ENCODE measurements at places on chromosomes 3 and 15.

DNA sequence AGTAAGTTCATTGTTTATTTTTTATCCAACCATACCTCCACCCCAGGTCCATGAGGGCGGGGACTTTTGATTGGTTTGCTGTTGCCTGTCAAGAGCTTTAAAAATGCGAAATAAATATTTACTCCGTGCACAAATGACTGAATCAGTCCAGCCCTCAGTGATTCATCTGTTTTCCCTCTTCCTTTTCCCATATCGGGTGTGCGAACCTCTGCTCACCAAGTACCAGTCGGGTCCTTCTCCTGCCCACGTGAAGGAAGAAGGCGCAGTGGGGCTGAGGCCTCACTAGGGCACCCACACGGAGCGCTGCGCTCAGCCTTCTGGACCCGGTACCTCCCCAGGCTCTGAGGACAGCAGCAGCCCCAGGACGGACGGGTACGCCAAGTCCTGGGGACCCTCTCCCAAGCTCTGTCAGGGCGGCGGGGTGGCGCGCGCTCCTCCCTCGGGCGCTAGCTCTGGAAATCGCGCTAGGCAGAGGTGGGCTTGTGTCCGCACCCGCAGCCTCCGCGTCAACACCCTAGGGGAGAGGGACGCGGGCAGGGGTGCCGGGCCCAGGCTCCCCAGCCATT is 70.5 kb upstream of the EPHB3 start:
- DNase-seq = no peak

DNA sequence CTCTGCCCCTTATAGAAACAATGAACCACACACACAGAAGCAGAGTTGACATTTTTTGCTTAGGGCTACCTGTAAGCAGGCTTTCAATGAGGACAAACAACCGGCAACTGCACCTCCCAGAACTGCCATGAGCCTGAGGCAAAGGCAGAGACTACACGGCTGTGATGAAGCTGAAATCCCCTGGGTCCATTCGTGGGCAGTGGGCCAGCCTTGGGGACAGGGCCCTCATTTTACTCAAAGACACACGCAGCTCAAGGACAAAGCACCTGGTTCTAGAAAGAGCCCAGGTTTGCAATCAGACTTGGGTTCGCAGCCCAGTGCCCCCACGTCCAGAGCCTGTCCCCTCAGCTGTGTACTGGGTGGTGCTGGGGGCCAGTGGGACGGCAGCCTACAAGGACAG is 17.9 kb downstream of the FAM174B start:
- DNase-seq = no peak

- no peak for DNase-seq
These were observed 57.2 kb upstream of the ST8SIA2 start for GRCh38 chr15:92336419-92336987.

DNA sequence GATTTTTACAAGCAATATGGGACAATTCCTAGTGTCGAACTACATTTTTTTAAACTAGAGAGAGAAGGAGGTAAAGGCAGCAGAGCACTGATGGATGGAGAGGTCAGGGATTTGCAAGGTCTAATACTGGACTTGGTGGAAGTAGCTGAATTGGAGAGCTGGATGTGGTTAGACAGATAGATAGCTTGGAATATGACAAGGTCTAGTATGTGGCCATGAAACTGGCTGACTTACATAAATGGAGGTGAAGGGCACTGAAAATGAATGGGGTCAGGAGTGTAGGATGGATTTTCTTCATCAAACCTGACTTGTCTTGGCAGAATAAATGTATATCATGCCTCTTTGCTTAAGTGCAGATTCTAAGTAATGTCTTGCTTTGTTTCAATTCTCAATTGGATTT is 10.1 kb upstream of the RTP4 start:
- DNase-seq = no peak

DNA sequence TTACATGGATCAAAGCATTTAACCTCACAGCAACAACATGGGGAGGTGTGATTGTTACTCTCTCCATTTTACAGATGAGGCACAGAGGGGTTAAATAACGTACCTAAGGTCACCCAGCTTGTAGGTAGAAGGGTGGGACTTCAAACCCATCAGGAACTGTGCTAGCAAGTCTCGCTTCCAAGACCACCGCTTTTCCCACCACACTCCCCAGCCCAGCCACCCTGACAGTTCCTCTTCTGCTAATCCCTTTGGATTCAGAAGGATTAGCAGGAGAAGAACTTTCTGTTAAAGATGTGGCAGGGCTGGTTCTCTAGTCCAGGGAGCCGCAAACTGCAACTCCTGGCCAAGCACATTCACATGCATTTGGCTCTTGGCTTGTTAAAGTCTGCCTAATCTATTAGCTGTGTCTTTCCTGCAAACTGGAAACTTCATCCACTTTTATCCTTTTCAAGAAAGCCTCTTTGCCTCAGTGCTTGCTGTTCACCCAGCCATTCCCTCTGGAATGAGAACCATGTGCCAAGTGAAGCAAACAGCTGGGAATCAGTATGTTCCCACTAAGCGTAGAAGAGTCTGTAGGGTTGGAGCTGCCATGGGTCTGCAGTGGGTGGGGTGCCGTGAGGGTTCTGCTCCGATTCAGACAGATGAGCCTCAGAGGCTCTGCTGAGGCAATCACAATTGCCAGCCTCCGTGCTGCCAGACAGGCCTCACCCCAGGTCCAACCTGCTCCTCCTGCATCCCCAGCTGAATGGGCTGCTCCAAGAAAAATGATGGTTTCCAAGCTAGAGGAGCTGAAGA is 44.6 kb downstream of the POMGNT2 start:
- DNase-seq = no peak

DNA sequence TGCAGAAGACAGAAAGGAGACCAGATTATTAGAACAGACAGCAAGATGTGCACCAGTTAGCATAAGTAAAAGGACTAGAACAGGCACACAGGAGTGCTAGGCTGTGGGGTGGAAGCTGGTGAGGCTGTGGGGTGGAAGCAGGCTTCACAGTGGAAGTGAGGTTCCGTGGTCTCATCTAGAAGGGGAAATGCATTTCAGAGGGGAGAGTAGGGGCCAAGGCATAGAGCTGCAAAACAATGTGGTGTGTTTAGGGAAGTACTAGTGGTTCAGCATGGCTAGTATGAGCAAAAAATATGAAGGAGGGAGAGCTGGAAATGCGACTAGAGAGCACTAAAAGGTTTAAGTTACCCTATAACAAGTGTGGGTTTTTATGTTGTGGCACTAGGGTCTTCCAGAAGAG is 6.5 kb downstream of the POPDC2 start:
- DNase-seq = no peak

DNA sequence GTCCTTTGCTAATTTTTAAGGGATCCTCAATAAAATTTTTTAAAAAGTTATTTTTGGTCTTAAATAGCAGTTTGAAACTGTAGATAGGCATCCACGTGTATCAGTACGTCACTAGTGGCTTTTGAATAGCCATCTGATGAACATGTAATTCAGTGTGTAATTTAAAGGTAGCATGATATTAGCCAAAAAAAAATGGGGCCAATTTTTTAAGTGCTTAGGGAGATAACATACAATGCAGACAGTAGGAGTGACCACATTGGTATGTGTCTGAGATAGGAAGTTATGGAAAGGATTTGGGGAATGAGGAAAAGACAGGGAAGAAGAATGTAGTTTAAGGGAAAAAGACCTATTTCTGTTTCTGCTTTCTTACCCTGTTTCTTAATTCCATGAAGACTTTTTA is 2.5 kb downstream of the AP4E1 start:
- DNase-seq = no peak

DNA sequence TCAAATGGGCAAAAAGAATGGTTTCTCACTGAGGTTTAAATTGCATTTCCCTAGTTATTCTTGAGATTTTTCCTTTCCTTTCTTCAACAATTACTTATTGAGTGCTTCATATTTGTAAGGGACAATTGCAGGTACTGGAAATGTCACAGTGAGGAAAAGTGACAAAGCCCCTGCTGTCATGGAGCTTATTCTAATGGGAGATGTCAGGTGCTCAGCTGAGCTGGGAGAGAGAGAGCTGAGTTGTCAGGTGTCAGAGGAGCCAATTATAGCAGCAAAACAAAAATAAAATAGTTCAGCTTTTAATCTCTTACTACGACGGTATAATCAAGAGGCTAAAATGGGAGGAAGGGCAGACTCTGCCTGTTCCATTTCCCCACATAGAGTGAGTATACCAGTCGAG is 42.0 kb downstream of the CD86 start:
- DNase-seq = no peak

DNA sequence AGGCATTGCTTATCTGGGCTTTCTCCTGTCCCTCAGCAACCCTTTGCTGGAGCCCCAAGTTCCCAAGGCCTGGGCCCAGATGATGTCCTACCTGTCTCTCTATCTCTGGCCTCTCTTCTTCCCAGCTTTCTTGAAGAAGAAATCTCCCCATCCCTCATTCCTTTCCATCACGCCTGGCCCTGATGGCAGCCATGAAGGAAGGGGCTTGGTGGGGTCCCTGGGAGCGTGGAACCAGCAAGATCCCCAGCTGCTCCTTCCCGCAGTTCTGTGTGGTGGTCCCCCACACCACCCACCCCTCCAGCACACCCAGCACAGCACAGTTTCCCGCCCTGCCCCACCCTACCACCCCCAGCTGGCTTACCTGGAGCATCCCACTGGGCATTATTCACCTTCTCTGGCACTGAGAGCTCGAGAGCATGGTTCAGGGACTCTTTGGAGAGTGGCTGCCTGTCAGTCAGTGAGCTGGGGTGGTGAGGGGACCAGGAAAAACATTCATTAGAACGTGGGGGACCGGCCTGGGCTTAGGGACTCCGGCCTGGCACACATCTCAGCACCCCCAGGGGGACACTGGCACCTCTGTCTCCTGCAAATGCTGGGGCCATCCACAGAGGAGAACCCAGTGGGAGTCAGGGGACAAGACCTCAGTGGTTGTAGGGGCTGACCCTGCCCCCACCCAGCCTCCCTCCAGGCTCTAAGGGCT is 26.6 kb downstream of the ACSBG1 start:
- DNase-seq = no peak

GRCh38 chr3:143244516-143245063 is 125.0 kb downstream of the CHST2 start:
- no peak for DNase-seq

- DNase-seq = no peak
These were observed 55.9 kb upstream of the MEF2A start for GRCh38 chr15:99509686-99510461.

- DNase-seq = no peak
These were observed 2.4 kb downstream of the MB21D2 start for GRCh38 chr3:192915304-192915703.

GRCh38 chr3:133994166-133994890 is 35.4 kb downstream of the SLCO2A1 start:
- no peak for DNase-seq

DNA sequence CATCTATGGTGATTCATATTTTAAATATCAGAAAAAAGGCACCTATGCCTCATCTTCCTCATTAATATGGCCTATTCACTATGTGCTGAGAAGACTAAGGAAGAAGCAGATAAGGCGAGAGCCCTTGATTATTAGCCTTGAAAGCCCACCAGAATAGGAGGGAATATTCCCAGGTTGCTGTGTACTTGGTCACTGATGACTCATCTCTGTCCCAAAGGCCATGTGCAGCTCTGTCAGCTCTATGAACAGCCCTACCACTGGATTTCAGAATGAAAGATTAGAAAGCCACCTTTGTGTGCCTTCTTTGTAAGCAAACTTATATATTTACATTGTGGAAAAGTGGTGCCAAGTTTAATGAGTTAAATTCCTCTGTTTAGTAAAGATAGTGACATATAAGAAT is 211.5 kb downstream of the NFKBIZ start:
- DNase-seq = no peak

DNA sequence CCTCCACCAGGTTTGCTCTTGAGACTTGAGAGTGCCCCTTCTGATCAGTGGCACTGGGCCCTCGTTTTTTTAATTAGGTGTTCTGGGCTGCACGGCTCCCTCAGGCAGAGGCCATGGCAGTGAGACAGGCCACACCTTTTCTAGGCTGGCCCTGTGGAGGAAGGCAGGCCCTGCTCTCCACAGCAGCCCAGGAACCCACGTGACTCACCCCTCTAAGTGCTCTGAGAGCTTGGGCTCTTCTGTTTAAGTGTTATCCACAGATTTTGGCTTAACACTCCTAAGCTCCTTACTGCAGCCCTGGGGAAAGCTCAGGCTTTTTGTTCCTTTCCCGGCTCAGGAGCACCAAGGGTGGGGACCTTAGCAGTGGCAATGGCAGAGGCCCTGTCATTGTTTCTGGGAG is 463.2 kb upstream of the GBE1 start:
- no peak for DNase-seq

DNA sequence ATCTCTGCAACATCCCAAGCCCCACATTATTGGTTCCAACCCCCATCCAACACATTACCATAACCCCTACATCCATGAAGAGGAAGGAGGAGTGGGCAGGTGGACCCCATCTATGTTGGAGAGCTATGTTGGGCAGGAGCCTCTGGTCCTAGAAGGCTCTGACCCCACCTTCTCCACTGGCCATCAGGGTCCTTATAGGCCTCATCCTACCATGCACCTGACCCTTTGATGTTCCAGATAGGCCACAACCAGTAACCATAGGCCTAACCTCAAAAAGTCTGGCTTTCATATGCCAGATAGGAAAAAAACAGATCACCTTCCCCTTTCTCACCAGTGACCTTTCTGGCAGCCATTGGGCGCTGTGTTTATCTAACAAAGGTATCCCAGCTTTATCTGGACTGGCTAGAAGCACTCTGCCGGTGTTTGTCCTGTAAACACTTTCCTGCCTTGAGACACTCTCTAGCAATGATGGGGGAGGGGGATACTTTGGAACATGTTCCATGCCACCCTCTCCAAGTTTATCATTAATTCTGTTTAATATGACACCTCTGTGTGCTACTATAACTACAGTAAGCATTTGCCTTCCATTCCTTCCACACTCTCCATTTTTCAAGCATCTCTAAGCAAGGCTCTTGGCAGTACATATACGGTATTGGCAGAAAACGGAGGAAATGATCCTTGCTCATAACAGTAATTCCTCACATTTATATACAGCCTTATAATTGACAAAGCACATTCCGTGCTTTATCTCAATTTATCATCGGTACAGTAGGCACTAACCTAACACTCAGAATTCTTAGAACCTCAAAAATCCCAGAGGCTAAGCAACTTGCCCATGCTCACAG is 377.1 kb downstream of the VPS13C start:
- DNase-seq = no peak

- DNase-seq = no peak
These were observed 231.0 kb upstream of the WNT5A start for GRCh38 chr3:55718074-55718473.

DNA sequence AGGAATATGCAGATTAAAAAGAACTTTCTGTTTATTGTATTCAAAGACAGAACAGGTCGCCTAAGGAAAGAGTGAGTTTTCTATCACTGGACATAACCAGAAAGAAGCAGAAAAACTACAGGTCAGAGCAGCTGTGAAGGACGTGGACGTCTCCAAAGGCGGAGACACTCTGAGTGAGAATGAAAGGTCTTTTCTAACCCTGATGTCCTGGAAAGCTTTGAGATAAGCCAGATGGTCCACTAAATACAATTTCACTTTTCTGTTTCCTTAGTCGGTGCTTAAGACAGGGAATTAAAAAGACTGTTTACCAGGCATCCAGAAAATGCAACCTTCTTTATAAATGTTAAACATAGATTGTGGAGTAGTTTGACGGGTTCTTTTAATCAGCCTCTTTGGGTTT is 360.4 kb downstream of the FGF12 start:
- DNase-seq = no peak

GRCh38 chr3:172844428-172844827 is 93.9 kb downstream of the ECT2 start:
- no peak for DNase-seq

GRCh38 chr3:184175981-184176376 is 1.3 kb downstream of the AP2M1 start:
- DNase-seq = no peak

- DNase-seq = no peak
These were observed 43.2 kb upstream of the FAM107A start for GRCh38 chr3:58620421-58620820.

- DNase-seq = peak; percentile 14
These were observed 12.1 kb upstream of the THSD4 start for GRCh38 chr15:71103102-71103676.
